ENCODE measurements at places on chromosomes 16 and 17. TPM values are rescaled to one million over a fixed set of nuclear protein-coding genes. Genes with fewer than 3 reads are reported as not detected.

The KRTAP4-6 gene
- not detected for total RNA-seq

The CACNG4 gene
- 11.9 TPM for total RNA-seq

The BCL7C gene
- 38.7 TPM for total RNA-seq

The HSPB9 gene
- total RNA-seq = not detected

The TSPAN10 gene
- total RNA-seq = 5.0 TPM

The NPB gene
- 1.0 TPM for total RNA-seq

The KCNH4 gene
- 0.61 TPM for total RNA-seq

The ASGR1 gene
- 0.82 TPM for total RNA-seq

The KRTAP1-5 gene
- total RNA-seq = not detected

The GSE1 gene
- 20.3 TPM for total RNA-seq

The CLEC3A gene
- total RNA-seq = not detected

The RANGRF gene
- 46.4 TPM for total RNA-seq

The PYCARD gene
- total RNA-seq = 41.5 TPM

The CHST4 gene
- not detected for total RNA-seq

The KRT36 gene
- not detected for total RNA-seq

The VTN gene
- 18.8 TPM for total RNA-seq

The TP53TG3 gene
- 0.57 TPM for total RNA-seq

The AOC2 gene
- total RNA-seq = 1.8 TPM

The TEKT5 gene
- total RNA-seq = not detected

The KRT20 gene
- total RNA-seq = 0.17 TPM

The ZNF768 gene
- total RNA-seq = 43.6 TPM

The TOP2A gene
- 217 TPM for total RNA-seq

The PDE6G gene
- total RNA-seq = 2.5 TPM

The SEC14L1 gene
- total RNA-seq = 37.4 TPM

The MYO15A gene
- 0.14 TPM for total RNA-seq

The PCGF2 gene
- 58.7 TPM for total RNA-seq

The ADAM11 gene
- total RNA-seq = 1.9 TPM

The YBX2 gene
- 0.66 TPM for total RNA-seq

The SCRN2 gene
- total RNA-seq = 39.1 TPM

The ZNF205 gene
- total RNA-seq = 15.1 TPM

The HYDIN gene
- 0.32 TPM for total RNA-seq

The CRYBA1 gene
- total RNA-seq = not detected

The GP1BA gene
- not detected for total RNA-seq

The RASD1 gene
- 0.76 TPM for total RNA-seq

The KRTAP2-3 gene
- not detected for total RNA-seq

The EFCAB5 gene
- 0.81 TPM for total RNA-seq

The TBC1D28 gene
- total RNA-seq = not detected

The EPOP gene
- total RNA-seq = 15.0 TPM

The ICAM2 gene
- not detected for total RNA-seq

The TBC1D3K gene
- not detected for total RNA-seq

The TCAP gene
- total RNA-seq = 0.64 TPM

The CYB561 gene
- 32.0 TPM for total RNA-seq

The HOXB5 gene
- total RNA-seq = 2.8 TPM

The USP43 gene
- total RNA-seq = 4.5 TPM

The AHSP gene
- total RNA-seq = not detected

The KRTAP9-2 gene
- not detected for total RNA-seq

The KIF2B gene
- not detected for total RNA-seq

The CCL3 gene
- not detected for total RNA-seq

The COL1A1 gene
- total RNA-seq = 8.3 TPM

The CDH1 gene
- 4.9 TPM for total RNA-seq

The SDR42E2 gene
- not detected for total RNA-seq

The SULT1A1 gene
- total RNA-seq = 5.0 TPM

The FADS6 gene
- not detected for total RNA-seq

The OR3A2 gene
- total RNA-seq = not detected

The KRTAP3-1 gene
- not detected for total RNA-seq

Data from A549 treated with CpdA at 1 μM for 4 hours (cell line).